ENCODE measurements at places on chromosomes 7 and 10.

GRCh38 chr10:110613996-110614495 lies 30.1 kb upstream of the RBM20 start:
- DNase-seq = no peak

- DNase-seq = peak; percentile 80
Observed at GRCh38 chr10:76497666-76498065, 1066.2 kb downstream of the LRMDA start.

DNA sequence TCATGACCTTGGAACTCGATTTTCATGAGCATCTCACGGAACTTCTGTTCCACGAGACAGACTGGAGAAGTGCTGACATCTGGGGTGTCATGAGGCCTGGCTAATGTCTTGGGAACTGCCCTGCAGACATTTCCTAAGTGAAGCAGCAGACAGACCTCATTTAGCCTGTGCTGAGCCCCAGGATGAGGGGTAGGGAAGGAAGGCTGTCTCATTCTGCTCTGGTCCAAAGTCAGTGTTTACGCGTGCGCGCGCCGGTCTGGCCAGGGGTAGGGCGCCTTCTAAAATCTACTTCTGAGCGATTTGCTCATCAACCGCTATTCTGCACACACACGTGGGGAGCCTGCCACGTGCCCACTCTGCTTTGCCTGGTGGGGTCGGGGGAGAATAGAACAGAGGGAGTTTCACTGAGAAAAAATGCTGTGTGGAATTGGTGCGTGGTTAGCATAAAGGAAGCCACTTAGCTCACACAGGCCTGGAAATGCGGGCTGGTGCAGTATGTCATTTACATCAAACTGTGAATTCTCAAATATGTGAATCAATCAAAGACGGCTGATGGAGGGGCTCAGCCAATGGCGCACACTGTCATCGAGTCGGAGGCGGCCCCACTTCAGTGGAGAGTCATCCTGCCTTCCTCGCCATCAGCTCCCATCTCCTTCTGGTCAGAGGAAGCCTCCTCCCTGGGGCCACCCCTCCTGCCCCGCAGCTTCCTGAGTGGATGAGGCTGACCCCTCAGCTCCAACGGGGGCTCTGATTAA lies 335.1 kb downstream of the ADARB2 start:
- no peak for DNase-seq

DNA sequence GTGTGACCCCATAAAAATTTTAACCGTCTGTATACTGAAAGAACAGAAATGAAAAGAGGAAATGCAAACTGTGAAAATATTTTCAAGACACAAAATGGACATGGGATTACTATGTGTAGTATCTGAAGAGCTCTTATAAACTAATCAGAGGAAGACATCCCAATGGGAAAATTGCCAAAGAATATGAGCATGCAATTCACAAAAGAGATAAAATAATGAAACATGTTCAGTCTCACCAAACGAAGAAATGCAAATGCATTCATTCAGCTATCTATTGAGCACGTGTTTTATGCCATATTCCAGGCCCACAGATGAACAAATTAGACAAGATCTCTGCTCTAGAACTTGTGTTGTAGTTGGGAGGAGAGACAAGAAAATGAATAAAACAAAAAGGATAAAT lies 63.2 kb downstream of the NHLRC2 start:
- DNase-seq = no peak

DNA sequence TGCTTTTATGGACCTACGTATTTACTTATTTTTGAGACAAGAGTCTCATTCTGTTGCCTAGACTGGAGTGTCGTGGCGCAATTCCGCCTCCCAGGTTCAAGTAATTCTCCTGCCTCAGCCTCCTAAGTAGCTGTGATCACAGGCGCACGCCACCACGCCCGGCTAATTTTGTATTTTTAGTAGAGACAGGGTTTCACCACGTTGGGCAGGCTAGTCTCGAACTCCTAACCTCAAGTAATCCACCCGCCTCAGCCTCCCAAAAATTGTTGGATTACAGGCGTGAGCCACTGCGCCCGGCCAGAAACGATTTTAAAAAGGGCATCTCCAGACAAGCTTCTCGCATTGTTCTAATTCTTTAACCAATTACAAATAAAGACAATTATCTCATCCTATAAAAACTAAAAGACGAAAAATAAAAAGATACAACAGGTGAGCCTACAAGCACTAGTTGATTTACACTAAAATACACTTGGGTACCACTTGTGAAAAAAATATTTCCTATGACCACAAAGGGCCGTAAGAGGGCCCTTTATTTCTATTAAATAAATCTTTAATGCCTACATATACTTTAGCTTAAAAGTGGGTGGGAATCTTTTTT lies 2.4 kb downstream of the TRA2A start:
- no peak for DNase-seq

DNA sequence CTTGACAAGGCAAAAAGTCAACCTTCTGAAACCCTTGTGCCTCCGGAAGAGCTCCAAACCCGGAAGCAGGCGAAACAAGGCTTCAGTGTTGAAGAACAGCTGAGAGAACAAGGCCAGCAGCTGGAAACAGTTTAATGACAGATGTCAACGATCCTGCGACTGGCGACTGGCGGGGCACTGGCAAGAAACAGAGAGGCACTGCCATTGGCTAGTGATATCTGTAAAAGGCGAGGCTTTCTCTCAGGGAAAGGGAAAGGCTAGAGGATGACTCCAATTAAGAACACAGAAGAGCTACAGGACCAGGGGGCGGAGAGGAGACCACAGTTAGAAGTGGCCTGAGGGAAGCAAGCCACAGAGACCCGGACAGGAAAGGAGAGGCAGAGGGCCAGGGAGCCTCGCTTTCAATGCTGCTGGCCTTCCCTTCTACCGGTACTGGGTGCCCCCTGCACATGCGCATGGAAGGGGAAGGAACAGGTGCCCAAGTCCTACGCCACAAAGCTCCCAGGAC lies 19.4 kb downstream of the ITGB1 start:
- peak; percentile 36 for DNase-seq

DNA sequence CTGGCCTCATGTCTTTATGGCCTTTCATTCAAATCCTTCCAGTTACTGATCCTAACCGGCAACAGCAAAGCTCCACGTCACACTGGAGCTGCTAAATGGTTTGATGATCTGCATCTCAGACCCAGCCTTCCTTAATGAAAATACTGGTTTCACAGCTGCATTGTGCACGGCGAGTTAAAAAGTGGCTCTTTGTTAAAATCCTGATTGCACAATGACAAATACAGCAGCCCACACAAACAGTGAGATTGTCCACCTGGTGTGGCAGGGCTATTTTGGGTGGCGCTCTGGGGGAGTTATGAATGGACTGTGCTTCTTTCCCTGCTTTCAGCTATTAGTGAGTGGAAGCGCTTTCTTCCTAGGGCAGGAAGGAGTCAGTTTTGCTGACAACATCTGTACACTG lies 63.4 kb upstream of the C1QL3 start:
- DNase-seq = no peak

DNA sequence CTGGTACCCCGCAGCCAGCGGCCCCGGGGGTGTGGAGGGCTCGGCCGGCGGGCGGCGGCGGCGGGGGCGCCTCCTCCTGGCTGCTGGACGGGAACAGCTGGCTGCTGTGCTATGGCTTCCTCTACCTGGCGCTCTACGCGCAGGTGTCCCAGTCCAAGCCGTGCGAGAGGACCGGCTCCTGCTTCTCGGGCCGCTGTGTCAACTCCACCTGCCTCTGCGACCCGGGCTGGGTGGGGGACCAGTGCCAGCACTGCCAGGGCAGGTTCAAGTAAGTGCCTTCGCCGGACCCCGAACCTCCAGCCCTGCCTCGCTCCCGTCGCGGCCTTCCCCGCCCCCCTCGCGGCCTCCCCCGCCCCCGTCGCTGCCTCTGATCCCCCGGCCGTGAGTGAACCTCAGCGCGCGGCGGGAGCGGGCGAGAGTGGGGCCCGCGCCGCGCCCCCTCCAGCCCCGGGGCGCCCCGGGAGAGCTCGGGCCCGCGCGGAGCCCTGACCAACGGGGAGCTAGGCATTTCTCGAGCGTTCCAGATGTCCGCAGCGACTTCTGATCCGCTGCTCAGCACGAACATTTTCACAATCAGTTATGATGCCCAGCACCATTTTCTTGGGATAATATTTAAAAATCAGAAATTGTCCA lies 727 bp downstream of the ATRNL1 start:
- no peak for DNase-seq

- peak; percentile 75 for DNase-seq
Observed at GRCh38 chr10:33136271-33136670, 178.2 kb upstream of the ITGB1 start.

- no peak for DNase-seq
Observed at GRCh38 chr10:34759161-34759836, 55.8 kb downstream of the PARD3 start.

DNA sequence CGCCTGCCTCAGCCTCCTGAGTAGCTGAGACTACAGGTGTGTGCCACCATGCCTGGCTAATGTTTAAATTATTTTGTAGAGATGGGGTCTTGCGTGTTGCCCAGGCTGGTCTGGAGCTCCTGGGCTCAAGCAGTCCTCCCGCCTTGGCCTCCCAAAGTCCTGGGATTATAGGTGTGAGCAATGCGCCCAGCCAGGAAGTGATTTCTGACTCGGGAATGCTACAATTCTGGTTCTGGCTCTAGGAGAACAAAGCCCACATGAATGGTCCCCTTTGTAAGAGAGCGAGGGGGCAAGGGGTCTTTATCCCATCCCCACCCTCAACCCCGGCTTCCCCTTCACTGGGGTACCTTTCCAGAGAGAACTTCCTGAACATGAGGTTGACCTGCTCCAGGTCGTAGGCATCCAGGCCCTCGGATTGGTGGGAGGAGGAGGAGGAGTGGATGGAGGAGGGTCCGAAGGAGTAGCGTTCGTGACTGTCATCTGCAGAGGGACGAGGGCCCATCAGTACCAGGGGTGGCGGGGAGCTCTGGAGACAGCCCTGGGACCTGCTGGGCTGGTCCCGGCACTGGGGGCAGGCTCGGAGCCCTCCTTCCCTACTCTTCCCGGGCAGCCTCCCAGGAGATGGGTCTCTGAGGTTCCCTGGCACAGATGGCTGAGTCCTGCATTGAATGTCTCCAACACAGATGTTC lies 79.9 kb upstream of the GNA12 start:
- DNase-seq = no peak

DNA sequence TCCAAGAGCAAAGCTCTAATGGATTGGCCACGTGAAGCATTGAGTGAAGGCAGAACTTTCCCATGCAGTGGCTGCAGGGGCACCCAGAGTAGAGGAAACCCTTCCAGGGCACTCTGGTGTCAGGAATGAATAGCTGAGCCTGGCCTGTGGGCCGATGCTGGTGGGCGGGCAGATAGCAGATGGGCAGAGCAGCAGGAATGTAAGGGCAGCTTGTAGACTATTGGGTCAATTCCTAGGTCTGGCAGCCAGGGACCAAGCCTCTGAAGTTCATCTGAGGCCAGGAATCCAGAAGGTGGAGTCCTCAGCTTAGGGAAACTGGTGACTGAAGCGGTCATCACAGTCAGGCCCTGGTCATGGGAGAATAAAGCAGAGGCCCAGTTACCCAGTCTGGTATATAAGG lies 115.4 kb downstream of the TMEM178B start:
- no peak for DNase-seq

- no peak for DNase-seq
Observed at GRCh38 chr10:71911296-71911953, 52.8 kb upstream of the CHST3 start.

- DNase-seq = peak; percentile 74
Observed at GRCh38 chr10:4546500-4546899, 279.5 kb upstream of the AKR1E2 start.

DNA sequence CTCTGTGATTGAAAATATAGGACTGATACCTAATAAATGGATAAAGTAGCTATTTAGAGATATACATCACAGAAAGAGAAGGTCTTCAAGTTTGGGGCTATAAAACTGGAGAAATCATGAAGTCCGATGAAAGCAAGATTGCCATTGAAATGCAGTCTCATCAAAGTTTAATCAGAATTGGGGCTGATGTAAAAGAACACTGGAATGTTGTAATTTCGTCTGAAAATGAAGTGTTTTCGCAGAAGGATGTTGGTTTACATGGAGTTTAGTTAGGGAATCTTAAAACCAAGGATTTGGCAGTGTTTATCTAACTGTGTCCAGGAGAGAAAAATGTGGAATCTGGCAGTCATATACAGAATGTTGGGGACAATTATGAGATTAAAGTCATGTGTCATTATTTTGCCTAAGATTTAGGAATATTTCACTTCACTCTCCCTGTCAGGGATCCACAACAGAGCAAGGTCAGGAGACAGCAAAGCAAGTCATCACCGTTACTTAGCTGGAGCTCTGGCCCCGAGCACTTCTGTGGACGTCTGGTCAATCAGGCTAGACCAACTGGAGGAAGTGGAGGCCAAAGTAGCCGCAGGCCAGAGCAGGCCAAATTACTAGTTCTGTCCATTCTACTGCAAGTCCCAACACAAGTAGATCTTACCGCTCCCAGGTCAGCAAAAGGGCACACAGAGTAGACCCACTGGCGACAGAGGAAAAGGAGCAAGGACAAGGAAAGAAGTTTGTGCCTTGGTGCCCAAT lies 37.0 kb downstream of the EPDR1 start:
- no peak for DNase-seq

DNA sequence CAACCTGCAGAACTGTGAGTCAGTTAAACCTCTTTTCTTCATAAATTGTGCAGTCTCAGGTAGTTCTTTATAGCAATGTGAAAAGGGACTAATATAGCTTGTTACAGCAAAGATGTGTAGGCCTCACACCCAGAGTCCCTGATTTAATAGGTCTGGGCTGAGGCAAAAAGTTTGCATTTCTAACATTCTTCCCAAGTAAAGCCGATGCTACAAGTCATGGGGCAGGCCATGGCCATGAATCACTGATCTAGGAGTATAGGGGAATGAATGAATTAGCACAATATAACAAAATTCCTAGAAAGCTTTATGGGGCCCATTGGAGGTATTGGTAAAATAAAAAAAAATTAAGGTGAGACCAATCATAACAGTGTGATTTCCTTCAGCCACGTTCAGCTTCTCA lies 11.5 kb upstream of the AASS start:
- DNase-seq = peak; percentile 19

DNA sequence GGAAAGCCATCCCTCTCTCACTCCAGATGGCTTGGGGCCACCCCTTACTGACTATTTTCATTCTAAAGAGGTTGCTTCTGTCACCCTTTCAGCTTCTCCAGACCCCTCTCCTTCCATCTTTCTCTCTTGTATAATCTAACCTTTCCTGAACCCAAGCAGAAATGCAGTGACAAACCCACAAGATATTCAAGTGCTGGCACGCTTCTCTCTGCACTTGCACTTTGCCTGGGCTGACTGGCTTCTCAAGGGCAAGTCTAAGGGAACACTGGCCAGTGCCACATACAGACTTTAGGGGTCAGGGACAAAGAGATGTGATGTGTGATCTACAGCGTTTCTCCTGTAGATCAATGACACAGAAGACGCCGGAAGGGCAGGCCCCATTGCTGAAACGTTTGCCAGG lies 150.4 kb upstream of the LANCL2 start:
- no peak for DNase-seq

- no peak for DNase-seq
Observed at GRCh38 chr10:107585630-107586029, 421.1 kb upstream of the SORCS1 start.

- no peak for DNase-seq
Observed at GRCh38 chr10:96436035-96436434, 77.2 kb upstream of the OPALIN start.

GRCh38 chr10:97065686-97066660 lies 119.8 kb downstream of the SLIT1 start:
- no peak for DNase-seq

- DNase-seq = no peak
Observed at GRCh38 chr7:30850426-30850825, 61.2 kb upstream of the AQP1 start.

Data from fibroblast of skin of abdomen (primary cell).